Right atrium auricular region (tissue), 2 donors: ENCODE measurements at places on chromosomes 7 and 10.

- no peak for DNase-seq
Measured at GRCh38 chr7:70949862-70950261, 182.1 kb upstream of the GALNT17 start.

DNA sequence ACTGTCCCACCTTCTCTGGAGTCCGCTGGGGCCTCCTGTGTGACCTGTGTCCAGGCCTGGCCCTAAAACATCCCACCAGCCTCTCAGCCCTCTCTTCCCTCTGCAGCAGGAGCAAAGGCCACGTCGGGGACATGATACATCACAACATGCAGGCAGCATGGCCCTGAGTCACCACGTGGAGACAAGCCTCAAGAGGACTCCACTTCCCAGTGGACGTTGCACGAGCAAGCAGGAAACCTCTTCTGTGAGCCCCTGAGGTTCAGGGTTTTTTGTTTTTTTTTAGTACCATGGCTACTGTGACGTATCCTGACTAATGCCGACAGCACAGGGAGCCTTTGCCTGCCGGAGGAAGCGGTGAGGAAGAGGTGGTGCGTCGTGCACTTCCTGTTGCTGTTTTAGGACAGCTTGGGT is 165.9 kb downstream of the DNAJB6 start:
- DNase-seq = peak; percentile 58

DNA sequence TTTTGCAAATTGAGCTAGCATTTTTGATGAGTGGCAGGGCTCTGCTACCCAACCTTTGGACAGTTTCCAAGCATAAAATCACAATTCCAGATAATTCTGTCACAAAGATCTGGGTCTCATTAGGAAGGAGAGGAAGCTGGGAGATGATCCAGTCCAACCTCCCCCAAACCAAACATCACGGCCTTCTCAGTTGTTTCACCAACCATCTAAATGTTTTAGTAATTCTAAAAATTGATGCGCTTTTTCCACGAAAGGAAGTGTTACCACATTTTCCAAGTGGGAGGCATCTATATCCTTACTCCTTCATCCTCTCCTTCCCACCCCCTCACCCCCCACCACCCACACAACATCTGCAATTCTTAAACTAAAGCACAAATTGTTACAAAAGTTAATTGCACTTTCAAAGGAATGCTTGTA is 108.3 kb downstream of the EGFR start:
- DNase-seq = no peak

DNA sequence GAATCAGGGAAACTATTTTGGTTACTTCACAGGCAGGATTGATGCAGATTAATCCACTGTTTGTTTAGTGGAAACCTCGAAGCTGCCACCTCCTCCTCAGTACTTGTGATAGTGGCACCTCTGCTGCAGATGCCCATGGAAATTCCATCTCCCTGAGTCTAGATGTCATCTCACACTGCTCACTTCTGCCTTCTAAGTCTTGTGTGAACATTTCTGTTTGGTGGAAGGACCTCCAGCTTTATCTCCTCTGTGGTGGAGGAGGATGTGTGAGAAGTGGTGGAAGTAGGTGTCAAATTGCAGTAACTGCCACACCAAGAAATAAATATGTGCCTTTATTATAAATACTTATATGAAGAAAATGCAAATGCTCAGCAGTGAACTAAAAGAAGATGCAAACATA is 25.8 kb upstream of the GPR141 start:
- DNase-seq = no peak
